Stimulated activated CD4-positive, alpha-beta T cell treated with anti-CD3 and anti-CD28 coated beads, Interleukin-12 subunit alpha, Interleukin-12 subunit beta, amount 100 ng/mL, for 24 hours (primary cell): ENCODE measurements at places on chromosomes 16 and 17.
A peak's percentile ranks its signal among the peaks of the same experiment; 100 is the strongest.

DNA sequence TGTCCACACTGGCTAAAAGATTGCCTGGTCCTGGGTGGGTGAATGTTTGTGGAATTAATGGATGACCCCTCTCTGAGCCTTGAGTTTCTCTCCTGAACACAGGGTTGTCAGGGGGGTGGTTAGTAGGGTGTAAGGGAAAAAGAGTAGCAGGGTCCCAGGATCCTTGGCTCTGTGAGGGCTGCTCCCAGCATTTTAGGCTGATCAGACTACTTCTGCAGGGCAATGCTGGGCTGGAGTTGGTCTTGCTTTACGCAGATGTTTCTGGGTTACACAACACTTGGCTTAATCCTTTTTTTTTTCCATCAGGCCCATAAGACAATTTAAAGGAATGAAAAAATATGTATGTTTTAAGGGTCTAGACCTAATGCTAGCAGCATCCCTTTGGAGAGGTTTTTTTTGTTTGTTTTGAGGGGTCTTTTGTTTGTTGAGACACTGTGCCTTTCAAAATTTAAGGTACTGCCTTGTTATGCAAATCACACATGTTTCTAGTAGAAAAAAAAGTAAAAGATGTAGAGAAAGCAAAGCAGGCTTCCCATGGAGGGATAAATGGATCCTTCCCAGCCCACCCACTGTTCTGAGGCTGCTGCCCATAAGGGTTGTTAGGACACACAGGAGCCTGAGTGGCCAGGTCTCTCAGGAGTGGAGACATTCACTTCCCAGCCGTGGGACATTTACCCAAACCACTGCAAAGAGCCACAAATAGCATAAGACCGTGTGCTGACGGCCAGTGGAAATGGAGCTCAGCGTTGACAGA, 225.6 kb upstream of the HSBP1 start:
- DNase-seq: no peak

- no peak for DNase-seq
Observed at GRCh38 chr16:15483857-15484256, 49.5 kb downstream of the BMERB1 start.

- no peak for DNase-seq
Observed at GRCh38 chr17:20721171-20721570, 141.6 kb downstream of the CDRT15L2 start.

- no peak for DNase-seq
Observed at GRCh38 chr17:3551189-3551588, 6.4 kb downstream of the TRPV3 start.

DNA sequence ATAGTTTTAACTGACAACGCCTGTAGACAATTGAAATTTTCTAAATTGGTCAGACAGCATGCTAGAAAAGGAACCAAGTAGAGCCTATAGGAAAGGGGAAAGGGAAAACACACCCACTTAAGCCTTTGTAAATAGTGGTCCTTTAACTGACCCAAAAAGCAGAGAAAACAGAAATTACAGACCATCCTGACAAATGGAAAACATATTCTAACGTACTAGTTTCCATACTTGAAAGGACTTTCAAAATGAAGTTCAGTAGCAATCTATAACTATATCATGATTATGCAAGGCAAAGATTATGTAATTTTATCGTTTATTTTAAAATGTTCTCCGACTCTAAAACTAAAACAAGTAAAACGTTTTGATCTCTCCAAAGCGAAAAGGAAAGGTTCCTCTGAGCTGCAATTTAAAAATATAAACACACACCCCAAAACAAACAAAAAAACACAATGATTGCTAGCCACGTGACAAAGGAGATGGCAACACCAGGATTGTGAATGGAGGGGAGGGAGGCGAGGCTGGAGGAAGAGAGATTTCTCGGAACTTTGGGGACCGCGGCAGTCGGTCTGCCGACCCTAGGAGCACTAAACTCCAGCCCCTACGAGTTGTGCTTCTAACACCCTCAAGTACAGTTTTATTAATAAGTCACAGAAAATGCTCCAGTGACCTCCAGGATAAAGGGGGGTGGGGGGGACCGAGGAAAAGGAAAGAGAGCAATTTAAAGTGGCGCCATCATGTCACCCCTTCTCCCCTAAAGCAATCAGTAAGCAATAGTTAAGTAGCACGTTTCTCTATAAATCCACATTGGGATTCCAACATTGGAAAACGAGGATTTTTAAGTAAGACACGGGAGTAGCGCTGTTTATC, 1.7 kb downstream of the KANSL1 start:
- DNase-seq: no peak

GRCh38 chr17:50303596-50303995, 29.3 kb downstream of the TMEM92 start:
- DNase-seq: no peak

DNA sequence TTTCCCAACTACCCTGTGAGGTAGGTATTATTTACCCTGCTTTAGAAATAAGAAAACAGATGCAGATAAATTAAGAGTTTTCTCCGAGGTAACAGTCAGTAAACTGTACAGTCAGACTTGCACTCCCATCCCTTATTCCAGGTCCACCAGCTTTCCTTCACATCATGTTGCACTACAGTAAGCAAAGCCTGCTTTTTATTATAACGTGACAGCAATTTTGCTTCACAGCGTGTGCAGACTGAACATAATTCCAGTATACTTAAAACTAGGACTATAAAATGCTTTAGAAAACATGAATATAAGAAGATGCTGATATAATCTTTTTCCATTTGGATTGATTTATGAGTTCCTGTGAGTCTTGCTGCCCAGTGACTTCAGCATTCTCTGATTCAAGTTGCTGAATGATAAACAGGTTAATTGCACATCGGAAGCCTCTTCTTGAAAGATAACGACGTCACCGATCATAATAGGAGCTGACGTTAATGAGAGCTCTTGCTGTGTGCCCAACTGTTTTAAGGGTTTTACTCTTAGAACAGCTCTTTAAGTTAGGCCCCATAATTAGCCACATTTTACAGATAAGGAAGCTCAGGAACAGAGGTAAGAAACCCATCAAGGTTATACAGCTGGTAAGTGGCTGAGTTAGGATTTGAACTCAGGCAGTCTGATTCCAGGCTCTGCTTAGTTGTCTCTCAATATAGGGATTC, 1.4 kb downstream of the LIG3 start:
- DNase-seq: no peak

DNA sequence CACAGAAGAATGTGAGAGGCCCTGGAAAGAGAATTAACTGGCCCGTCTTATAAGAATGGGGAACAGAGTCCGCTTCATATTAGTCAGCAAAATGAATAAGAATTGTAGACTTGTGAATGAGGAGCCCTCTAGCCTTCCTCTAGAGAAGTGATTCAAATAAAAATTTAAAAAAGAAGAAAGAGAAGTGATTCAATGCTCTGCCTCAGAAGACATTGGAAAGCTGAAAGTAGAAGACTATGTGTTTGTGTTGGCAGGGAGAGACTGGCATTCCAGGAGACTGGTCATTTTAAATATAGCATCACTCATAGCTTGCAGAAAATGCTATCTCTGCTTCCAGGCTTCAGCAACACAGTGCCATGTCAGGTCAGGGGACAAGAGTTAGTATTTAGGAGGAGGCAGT, 190.6 kb upstream of the HS3ST3A1 start:
- no peak for DNase-seq

DNA sequence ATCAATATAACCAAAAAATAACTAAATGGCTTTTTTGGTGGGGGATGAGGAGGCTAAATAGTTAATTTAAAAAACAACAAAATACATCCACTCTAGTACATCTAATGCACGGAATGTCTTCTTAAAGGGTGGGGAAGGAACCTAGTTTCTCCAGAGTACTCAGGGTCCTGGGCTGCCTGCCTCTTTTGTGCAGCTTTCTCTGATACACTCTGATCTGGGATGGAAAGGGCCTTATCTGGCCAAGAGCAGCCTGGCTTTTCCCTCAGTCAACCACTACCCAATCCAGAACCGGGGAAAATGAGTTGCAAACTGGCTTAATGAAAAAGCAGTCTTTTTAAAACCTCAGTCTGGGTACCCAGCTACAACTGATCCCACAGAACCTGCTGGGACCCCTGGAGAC, 42.9 kb downstream of the DCUN1D3 start:
- DNase-seq: no peak

GRCh38 chr17:30332057-30332542, 1.8 kb downstream of the TMIGD1 start:
- DNase-seq: peak; percentile 26

GRCh38 chr16:9422762-9423513, 331.5 kb downstream of the HAPSTR1 start:
- no peak for DNase-seq

DNA sequence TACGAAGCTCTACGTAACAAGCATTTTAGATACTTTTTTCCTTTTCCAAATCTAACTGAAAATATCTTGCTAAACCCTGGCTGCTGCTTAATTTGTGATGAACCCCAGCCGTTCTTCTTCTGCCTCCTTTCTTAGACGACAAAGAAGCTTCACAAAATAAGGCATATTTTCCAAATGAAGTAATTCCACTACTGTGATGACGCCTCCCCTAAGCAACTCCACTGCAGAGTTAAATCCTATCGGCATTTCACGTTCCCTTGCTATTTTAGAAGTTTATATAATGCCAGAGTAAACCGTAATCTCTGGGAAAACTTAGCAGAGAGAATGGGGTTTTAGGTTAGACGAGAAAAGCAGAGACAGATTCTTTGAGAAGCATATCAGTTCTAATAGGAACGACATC, 683.1 kb upstream of the SALL1 start:
- no peak for DNase-seq

- no peak for DNase-seq
Observed at GRCh38 chr17:61058066-61058465, 341.6 kb upstream of the TBX2 start.

DNA sequence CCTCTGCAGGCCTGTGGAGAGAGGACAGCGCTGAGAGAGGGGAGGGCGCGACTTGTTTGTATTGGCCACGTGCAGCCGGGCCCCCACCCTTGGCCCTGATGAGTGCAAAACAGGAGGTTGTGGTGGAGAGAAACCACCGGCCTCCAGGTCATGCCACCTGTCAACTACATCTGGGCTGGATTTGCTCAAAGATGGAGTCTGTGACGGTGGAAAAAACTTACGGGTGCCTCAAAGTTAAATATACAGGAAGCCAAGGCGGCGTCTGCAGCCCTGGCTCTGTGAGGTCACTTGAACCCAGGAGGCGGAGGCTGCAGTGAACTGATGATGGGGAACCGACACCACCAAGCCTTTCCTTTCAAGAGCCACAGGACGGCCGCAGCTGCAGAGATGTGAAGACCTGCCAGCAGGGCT, 15.7 kb downstream of the C16orf74 start:
- DNase-seq: no peak

GRCh38 chr16:12432136-12432535, 371.6 kb downstream of the CPPED1 start:
- DNase-seq: no peak

- no peak for DNase-seq
Observed at GRCh38 chr17:76685846-76686245, 24.9 kb downstream of the MXRA7 start.

- no peak for DNase-seq
Observed at GRCh38 chr16:68332411-68333121, 21.7 kb downstream of the PRMT7 start.

- DNase-seq: no peak
Observed at GRCh38 chr16:78438632-78439031, 339.2 kb downstream of the WWOX start.
